Large intestine (tissue), 12 donors: ENCODE measurements at places on chromosomes 5 and 9. TPM values are rescaled to one million over a fixed set of nuclear protein-coding genes. Genes with fewer than 3 reads are reported as not detected.

- peak; percentile 8 for DNase-seq
These were observed 4.7 kb upstream of the GPR151 start for GRCh38 chr5:146520731-146521130.

- DNase-seq = no peak
These were observed 1198.3 kb upstream of the CDH6 start for GRCh38 chr5:29995154-29995553.

DNA sequence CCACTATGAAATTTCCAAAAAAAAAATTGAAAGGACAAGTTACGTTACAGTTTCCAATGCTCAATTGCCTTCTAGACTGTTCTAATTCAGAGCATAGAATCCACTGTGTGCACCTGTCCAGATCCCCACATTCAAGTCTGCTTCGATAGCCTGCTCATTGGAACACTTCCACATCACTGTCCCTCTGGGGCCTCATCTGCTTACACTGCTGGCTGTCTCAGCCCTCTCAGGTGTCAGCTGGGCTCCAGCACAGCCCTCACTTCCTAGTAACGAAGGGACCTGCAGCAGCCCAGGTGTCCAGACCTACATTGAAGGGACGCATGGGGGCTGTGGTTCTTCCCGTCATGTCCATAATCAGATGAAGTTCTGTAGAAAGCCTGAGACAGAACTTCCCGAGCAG lies 94.3 kb upstream of the EMB start:
- no peak for DNase-seq

GRCh38 chr5:35842856-35843255 lies 13.8 kb upstream of the IL7R start:
- no peak for DNase-seq

DNA sequence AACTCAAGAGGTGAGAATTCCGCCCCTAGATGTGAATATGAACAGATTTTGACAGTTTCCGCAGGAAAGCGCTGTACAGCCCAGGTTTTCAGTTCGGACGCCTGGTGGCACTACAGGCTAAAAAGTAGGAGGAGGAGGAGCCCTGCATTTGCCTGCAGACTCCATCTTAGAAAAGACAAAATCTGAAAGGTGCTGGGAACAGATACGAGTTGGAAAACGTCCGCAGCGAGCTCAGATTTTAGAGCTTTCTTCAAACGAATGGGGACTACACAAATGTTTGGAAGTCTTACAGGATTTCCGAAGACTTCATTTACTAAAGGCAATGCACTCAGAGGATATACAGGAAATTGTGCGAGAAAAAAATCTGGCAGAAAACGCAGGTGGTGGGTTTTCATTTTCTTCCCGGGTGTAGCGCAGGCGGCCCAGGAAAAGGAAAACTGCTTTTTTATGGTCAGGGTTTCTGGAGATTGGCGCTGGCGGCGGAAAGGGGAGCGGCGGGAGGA lies 9.9 kb upstream of the PCDHB2 start:
- DNase-seq = no peak

DNA sequence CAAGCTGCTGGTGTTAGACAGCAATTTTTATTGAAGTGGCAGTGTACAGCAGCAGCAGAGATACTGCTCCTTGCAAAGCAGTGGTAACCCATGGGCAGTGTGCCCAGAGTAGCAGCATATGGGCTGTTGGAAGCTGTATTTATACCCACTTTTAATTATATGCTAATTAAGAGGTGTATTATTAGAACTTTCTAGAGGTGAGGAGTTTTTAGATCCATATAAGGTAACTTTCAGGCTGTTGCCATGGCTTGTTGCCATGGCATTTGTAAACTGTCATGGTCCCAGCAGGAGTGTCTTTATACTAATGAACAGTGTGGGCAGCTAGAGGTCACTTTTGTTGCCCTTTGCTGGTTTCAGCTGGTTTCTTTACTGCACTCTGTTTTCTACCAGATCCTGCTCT lies 3.7 kb upstream of the PJA2 start:
- DNase-seq = no peak

DNA sequence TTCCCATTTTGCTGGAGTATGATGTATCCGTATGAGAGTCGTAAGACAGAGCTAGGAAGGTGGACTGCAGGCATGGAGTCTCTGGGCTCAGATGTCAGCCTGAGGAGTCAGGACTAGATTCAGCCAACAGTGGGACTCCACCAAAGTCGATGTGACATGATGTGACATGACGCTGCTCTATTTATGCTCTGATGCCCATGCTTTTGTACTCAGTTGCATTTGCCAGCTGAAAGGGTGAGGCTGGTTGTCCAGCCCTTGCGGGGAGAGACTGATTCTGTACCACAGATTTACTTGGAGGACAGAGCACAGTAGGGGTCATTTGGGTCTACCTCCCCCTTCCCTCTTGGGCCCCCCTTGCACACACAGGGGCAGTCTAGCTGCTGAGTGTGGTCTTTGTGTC lies 88.5 kb upstream of the ATG10 start:
- no peak for DNase-seq

- DNase-seq = no peak
These were observed 136.8 kb downstream of the ESM1 start for GRCh38 chr5:54848581-54848980.

DNA sequence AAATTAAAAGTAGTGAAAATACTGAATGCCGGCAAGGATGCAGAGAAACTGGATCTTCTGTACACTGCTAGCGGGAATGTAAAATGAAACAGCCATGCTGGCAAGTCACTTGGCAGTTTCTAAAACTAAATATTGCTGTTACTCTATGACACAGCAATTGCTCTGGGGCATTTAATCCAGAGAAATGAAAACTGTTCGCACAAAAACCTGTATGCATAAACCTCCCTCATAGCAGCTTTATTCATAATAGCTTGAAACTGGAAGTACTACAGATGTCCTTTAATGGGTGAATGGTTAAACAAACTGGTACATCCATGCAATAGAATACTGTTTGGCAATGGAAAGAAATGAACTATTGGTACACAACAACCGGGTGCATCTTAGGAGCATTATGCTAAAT lies 167.2 kb downstream of the ARHGAP26 start:
- no peak for DNase-seq

DNA sequence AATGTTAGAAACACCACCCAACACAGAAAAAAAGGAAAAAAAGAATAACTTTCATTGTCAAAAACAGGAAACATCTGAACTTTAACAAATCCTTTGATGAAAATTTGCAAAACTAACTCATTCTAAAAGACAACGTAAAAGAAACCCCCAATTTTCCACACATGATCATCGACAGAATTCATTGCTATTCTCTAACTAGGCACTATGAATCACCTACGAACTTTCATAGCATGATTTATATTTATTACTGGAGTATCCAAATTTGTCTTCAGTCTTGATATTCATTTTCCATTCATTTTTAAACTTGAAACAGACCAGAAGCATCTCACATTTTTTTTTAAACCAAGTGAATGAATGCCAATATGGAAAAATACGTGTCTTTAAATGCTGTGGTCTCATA lies 514.6 kb downstream of the TLE4 start:
- DNase-seq = no peak

GRCh38 chr5:127564002-127564769 lies 46.7 kb downstream of the PRRC1 start:
- peak; percentile 30 for DNase-seq

- DNase-seq = no peak
These were observed 173.8 kb downstream of the MAST4 start for GRCh38 chr5:66769839-66770617.

- DNase-seq = no peak
These were observed 3.3 kb downstream of the SLC28A3 start for GRCh38 chr9:84337252-84337651.

DNA sequence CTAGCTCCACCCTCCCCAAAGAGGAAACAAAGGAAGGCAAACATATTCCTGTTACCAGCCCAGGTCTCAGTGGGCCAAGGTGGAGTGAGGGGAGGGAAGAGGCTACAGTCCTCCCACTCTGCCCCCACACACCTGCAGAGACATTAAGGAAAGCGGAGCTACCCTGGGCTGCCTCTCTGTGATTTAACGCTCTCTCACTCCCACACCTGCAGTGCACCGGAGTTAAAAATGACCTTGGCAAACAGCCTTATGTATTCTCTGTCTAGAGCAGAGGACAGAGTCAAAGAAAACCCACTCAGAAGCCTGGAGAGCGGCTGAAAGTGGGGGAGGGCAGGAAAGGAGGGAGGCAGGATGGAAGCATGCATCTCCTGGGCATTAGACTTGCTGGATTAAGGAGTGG lies 32.7 kb downstream of the KCNIP1 start:
- DNase-seq = no peak

DNA sequence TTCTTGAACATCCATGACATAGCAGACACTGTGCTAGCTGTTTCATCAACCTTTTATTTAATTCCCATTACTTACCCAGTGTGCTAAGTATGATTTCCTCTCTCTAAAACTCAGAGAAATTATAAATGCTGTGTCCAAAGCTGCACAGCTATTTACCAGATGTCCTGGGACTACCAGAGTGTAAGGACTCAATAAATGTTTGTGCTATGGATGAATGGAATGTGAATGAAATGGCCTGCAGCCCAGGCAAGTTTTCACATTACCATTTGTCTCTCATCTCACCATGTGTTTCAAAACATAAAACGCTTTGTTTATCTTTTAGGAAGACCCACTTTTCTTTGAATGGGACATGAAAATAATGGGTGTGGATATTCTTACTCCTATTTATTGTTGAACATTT lies 96.2 kb downstream of the ARHGEF28 start:
- no peak for DNase-seq

GRCh38 chr9:114503009-114503408 lies 2.3 kb downstream of the WHRN start:
- DNase-seq = no peak

DNA sequence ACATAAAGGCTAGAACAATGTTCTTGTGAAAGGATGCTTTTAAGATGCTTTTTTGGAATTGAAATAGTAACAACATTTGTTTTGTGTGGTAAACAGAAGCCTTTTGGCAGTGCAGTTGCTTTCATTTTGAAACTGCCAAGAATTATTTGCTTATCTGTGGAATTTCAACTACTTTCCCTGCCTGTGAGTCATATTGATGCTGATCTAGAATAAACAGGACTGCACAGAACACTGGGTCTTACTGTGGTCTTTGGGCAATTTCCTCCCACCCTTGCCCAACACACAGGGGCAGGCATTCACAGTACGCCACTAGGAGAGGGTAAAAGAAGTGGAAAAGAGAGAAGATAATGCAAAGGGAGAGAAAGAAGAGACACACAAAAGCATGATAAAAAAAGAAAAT lies 483.7 kb downstream of the ELAVL2 start:
- no peak for DNase-seq

DNA sequence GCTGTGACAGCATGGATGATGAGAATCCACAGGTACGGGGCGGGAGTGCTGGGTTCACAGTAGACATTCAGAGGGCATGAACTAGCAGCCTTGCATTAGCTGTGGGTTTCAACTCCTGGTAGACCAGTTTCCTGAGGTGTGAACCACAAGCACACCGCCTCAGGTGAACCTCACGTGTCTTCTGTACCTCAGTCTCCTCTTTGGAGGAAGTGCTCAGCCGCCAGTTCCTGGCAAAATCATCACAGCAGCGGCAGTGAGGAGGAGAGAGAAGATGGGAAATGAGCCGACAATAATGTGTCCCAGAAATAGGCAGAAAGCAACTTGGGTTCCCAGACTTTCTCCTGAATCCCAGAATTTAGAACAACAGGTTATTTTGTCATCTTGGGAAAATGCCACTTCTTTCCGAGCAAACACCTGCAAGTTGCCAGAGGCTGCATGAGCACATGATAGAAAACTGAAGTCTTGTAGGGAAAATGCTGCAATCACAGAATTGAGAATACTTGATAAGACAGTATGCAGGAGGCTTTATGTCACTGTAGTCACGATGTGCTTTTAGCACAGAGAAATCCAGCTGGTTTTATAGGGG lies 258.5 kb downstream of the AOPEP start:
- DNase-seq = no peak

DNA sequence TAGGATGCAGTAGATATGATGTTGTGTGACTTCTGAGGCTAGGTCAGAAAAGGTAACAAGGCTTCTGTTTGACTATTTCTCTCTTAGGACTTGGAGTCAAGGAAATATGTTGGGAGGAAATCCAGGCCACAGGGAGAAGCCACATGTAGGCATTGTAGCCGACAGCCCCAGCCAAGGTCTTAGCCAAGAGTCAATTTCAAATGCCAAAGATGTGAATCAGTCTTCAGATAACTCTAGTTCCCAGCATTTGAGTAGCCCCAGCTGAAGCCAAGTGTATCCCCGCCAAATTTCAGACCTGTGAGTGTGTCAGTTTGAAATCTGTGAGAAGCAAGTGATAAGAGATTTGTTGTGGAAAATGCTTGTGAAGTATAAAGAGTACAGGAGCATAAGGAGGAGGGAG lies 38.1 kb upstream of the ISL1 start:
- no peak for DNase-seq

DNA sequence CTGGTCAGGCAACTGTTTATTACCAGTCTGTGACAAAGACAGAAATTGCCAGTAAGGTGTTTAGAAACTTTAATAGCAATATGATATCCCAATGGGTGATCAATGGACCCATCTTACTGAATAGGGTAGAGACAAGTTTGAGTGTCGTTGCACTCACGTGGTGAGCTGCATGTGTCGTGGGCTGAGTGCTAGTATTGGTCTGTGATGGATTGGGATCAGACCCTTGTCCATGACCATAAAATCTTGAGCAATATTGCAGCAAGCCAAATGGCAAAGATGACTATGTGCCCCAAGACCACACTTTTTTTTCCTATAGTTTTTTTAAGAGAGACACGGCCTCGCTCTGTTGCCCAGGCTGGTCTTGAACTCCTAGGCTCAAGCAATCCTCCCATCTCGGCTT lies 114.5 kb downstream of the PALM2AKAP2 start:
- DNase-seq = no peak

DNA sequence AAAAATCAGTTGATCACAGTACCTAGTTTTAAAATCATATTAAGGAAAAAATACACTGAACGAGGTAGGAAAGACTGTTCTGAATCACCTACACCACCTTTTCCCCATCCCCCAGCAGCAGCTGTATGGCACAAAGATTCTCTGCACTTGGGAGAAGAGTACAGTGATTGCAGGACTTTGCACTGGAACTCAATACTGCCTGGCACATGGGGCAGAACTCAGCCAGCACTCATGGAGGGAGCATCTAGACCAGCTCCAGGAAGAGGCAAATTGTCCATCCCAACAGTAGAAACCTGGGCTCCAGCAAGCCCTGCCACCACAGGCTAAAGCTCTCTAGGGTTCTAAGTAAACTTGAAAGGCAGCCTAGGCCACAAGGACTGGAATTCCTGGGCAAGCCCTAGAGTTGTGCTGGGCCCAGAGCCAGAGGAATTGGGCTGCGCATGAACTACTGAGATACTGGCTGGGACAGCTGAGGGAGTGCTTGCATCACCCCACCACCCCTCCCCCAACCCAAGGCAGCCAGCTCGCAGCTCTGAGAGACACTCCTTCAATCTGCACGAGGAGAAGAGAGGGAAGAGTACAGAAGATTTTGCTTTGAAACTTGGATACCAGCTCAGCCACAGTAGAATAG lies 654.4 kb upstream of the CDH6 start:
- no peak for DNase-seq

GRCh38 chr5:91328743-91329142 lies 54.4 kb downstream of the ARRDC3 start:
- DNase-seq = peak; percentile 14

- DNase-seq = no peak
These were observed 200.0 kb downstream of the NR2F1-AS1 start for GRCh38 chr5:93381057-93381456.

- peak; percentile 94 for DNase-seq
These were observed 1.7 kb downstream of the MYORG start for GRCh38 chr9:34374905-34375552.

GRCh38 chr5:157877821-157878220 lies 18.9 kb upstream of the CLINT1 start:
- no peak for DNase-seq

The POU5F2 gene
- polyA plus RNA-seq = 0.03 TPM

The CKMT2 gene
- polyA plus RNA-seq = 2.7 TPM

The OR1J2 gene
- polyA plus RNA-seq = not detected

The SV2C gene
- 3.0 TPM for polyA plus RNA-seq

The DMRT3 gene
- not detected for polyA plus RNA-seq

The PSD2 gene
- polyA plus RNA-seq = 0.99 TPM
